ENCODE measurements at places on chromosomes 7 and 10.

GRCh38 chr10:22593026-22593425, 121.4 kb downstream of the PIP4K2A start:
- no peak for DNase-seq

- DNase-seq = no peak
Observed at GRCh38 chr7:50491943-50492342, 41.8 kb upstream of the FIGNL1 start.

DNA sequence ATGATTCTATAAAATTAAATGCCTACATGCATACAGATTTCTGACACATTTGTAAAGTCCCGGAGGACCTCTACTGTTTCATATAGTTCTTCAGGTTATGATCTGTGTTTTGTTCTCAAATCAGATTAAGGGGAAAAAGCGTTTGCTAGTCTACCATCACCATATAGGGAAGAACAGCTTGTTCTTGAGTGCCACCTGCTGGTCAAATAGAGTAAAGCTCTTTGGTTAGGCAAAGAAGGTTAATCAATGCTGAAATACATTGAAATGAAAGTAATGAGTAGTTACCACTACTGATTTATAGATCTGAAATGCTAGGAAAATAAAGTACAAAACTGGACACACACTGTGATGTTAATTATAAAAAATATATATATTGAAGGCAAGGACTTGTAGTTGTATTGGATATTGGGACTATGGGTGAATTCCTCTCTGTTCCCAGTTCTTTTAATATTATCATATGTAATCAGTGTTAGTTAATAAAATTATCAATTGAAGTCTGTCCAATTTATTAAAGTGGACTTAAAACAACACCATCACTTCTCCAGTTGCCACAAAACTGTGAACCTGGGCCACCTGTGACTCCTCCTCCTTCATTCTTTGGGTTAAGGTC, 72.6 kb upstream of the PDLIM1 start:
- peak; percentile 74 for DNase-seq

DNA sequence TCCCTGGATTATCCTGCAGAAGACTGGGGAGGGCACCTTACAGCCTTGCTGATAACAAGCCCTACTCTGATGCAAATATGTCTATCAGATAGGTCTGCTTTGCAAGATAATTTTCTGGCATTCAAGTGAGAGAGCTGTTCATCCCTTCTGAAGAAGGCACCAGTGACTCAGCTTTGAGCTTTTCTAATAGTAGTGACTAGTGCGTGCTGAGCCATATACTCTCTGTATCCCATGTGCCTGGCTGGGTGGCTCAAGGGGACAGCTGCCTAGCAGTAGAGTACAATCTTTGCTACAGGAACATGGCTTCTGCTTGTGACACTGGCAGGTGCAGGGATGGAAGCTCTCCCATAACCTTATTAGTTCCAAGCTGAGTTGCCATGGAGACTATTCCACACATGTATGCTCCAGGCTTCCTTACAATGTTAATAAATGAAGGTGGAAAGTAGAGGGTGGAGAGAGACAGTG, 35.0 kb upstream of the ABCB4 start:
- no peak for DNase-seq

DNA sequence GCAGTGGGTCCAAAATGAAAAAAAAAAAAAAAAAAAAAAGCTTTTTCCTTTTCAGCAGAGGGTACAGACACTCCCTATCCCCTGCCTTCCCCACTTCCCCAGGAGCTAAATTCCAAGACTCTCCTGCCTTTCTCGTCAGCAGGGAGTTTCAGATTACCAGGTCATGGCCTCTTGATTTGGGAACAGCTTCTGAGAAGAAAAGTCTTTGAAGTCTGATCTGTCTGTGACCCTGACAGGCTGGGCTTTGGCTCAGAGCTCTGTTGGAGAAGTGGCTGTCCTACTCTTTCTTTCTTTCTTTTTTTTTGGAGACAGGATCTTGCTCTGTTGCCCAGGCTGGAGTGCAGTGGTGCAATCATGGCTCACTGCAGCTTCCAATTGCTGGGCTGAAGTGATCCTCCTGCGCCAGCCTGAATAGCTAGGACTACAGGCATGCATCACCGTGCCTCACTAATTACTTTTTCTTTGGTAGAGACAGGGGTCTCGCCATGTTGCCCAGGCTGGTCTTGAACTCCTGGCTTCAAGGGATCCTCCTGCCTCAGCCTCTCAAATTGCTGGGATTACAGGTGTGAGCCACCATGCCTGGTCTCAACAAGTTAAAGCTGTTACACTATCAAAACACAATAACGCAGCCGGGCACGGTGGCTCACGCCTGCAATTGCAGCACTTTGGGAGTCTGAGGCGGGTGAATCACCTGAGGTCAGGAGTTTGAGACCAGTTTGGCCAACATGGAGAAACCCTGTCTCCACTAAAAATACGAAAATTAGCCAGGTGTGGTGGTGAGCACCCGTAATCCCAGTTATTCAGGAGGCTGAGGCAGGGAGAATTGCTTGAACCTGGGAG, 59.9 kb downstream of the COL26A1 start:
- DNase-seq = no peak

DNA sequence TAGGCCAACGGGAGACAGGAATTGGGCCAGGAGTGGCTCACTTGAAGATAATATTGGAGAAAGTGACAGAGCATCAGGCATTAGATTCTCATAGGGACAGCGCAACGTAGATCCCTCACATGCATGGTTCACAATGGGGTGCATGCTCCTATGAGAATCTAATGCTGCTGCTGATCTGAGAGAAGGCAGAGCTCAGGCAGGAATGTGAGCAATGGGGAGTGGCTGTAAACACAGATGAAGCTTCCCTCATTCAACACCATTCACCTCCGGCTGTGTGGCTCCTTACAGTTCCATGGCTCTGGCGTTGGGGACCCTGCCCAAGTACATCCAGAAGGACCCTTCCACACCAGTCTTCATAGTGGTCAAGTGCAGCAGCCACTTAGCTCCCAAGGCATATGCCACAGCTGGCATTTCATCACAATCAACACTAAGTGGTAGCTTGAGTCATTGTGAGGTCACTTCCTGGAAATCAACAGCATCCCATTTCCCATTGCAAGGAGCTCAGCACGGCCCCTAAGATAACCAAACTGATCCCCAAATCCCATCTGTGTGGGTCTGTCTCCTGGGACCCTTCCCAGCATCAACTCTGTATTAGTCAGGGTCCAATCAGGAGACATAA, 174.5 kb downstream of the TPST1 start:
- peak; percentile 53 for DNase-seq

DNA sequence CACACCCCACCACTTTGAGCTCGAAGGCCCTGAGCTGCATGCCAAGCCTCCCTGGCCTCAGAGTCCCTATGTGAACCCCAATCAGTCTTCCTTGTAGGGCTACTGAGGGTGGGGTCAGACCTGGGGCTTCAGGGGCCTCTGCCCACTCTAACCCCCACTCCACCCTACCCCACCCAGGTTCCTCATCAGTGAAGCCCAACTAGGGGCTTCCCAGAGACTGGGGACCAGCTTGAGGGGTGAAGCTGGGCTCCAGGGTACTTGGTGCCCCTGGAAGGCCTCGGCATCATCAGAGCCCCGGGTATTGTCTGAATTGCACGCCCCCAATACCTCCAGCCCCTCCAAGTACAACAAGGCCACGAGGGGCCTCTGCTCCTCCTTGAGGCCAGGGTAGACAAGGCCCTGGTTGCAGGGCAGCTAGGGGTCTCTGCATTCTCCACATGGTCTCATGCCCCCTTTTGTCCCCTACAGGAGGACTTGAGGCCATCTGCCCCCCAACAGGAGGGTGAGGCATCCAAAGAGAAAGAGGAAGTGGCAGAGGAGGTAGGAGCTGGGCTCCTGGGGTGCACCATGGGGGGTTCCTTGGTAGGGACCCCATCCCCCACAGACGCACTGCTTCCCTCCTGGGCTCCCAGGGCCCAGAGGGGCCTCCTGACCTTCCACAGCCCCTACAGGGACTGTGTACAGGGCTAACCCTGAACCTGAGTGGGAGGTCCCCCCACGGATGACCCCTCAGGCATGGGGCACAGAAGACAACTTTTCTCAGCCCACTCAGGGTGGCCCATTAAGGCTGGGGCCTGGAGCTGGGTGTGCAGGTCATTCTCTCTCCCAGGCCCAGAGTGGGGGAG, 4.0 kb downstream of the SNCG start:
- DNase-seq = no peak

DNA sequence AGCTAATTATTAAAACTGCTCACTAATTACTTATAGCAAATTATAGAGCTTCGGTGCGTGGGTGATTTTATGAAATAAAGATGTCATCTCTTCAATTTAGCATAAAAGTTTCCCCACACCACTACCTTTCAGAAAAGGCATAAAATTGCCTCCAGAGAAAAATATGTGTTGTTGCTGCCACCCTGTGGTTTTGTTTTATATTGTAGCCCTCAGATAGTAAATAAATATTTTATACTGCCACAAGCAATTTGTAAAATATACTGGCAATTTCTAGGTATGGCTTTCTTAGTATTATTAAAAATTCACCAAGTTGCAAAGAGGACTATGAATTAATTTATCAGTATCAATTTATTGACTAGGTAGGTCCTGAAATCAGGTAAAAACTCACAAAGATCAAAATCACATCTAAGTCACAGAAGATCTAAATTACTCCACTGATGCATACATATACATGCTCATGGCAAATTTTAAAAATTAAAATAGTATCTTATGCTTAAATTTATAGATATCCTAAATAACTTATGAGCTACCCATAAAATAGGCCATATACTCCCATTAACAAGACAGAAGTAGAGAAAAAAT, 26.5 kb downstream of the ASNS start:
- DNase-seq = peak; percentile 31

GRCh38 chr10:97876402-97876801, 26.8 kb downstream of the GOLGA7B start:
- DNase-seq = no peak

GRCh38 chr10:75070961-75071428, 40.5 kb upstream of the SAMD8 start:
- DNase-seq = peak; percentile 14

DNA sequence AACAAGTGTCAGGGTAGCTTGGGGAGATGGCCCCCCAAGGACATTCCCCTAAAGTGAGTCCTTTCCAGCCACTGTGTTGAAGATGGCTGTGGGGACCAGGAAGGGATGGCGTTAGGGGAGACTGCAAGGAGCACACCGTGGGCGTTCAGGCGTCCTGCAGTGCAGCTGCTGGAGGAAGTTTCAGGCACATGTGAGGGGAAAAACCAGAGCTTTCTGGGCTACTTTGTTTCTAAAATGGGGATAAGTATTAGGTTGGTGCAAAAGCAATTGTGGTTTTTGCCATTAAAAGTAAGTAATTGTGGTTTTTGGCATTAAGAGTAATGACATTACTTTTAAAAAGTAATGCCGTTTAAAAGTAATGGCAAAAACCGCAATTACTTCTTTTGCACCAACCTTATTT, 14.3 kb downstream of the PRF1 start:
- DNase-seq = no peak

GRCh38 chr10:14405076-14406065, 74.6 kb upstream of the FRMD4A start:
- DNase-seq = peak; percentile 99

DNA sequence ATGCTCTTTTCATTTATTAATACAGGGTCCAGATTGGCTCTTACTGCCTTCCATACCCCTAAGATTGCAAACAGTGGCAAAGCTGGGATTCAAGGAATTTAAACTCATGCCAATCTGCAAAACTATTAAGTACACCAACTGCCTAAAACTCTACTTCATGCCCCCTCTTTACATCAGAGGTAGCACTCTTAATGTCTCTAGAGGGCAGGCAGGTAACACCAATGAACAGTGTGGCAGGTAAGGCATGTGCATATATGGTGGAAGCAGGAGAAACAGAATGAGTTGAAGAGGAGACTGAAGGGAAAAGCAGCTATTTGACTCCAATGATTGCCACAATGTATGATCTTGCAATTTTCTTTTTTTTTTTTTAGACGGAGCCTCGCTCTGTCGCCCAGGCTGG, 156.7 kb downstream of the BTAF1 start:
- no peak for DNase-seq
